ENCODE measurements at places on chromosomes 13 and 19.

DNA sequence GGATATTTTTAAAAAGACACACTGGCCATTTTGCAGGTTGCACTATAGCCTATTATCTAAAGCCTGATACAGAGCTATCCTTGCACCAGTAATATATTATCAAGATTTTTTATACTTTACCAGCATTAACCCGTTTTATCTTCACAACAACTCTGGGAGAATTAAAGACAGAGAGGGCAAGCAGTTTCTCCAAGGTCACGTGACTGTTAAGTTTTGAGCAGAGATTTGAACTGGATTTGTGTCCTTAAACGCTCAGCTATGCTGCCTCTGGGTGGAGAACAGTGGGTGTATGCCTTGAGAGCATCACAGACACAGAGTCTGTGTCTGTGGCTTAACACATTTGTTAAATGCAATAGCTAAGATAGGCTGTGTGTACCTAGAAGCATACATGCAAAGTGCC, 147.2 kb downstream of the MYO16 start:
- no peak for DNase-seq

GRCh38 chr19:55156202-55157063, 1.1 kb downstream of the TNNI3 start:
- peak; percentile 40 for DNase-seq

DNA sequence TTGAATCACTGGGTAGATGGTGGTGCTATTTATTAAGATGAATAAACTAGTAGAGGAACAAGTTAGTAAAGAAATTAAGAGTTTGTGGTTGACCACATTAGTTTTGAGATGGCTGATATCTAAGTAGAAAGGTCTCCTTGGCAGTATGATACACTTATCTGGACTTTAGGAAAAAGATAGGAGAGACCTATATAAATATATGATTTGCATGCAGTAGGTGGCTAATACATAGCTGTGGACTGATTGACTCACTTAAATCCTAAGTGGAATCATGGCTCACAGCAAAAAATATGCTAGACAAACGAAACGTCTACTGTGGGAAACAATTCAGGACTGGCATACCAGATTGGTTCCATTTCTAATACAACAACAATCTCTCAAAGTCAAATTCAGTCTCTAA, 92.0 kb downstream of the CAB39L start:
- DNase-seq, result no peak

GRCh38 chr13:25733001-25733491, 318.8 kb downstream of the SHISA2 start:
- peak; percentile 80 for DNase-seq

GRCh38 chr13:24625870-24626849, 54.0 kb upstream of the ATP12A start:
- DNase-seq, result no peak

- peak; percentile 95 for DNase-seq
Measured at GRCh38 chr13:53126841-53127245, 98.2 kb downstream of the OLFM4 start.

DNA sequence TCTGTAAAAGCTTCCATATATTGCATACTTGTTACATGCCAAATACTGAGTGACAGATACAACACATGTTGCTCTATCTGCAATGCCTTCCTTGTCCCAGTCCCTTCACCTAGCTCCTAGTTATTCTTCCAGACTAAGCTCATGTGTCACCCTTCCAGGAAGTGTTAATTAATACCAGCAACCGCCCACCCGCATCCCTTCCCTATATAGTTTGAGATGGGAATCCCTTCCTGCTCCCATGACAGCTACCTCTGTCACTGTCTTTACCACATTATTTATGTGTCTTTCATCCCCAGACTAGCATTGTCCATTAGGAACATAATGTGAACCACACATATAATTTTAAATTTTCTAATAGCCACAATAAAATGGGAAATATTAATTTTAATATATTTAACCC, 49.5 kb upstream of the FRY start:
- peak; percentile 40 for DNase-seq

DNA sequence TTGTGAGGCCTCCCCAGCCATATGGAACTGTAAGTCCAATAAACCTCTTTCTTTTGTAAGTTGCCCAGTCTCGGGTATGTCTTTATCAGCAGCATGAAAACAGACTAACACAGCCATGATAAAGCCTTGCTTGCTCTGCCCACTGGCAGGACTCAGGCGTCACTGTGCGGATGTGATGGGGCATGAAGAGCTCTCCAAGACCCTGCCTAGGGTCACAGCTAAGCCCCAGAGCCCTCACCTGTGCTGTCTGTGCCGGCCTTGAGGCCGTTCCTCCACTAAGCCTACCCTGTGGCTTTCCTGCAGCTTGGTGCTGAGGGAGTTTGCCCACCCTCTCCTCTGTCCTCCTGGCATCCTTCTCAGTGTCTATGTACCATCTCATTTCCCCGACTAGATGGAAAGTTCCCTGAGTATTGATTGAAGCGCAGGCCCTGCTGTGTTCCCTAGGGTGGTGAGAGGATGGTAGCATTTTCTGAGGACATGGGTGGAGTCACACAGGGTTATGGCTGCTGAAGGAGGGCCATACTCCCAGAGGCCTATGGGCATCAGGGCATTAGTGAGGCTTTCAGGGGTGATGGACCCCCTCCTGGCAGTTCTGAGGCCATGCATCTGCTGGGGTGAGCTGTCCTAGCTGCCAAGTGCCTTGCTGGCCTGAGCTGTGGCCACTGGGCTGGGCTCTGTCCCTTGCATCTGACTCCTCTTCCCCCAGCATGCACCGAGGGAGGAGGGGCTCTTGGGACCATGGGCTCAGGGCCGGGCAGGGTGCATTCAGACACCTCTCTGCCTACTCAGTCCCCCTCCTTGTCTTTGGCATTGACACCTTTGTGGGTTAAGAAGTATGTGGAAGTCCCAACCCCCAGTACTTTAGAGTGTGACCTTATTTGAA, 75.3 kb downstream of the TEX29 start:
- no peak for DNase-seq

DNA sequence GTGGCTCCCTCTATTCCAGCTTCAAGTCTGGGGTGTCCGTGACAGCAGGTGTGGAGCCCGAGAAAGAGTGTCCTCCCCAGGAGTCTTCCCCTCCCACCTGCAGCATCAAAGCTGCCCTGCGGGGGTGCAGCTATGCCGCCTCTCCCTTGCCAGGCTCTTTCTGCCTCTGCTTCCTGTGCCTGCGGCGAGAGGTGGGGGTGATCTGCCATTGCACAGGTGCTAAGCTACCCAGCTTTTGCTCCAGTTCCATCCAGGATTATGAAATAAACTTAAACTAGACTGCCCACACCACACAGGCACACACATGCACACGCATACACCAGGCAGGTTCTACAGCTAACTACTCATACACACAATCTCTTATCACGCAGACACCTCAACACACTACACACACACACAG, 104.7 kb upstream of the CLDN10 start:
- DNase-seq, result no peak

- no peak for DNase-seq
Measured at GRCh38 chr19:34474233-34474989, 7.1 kb upstream of the WTIP start.

DNA sequence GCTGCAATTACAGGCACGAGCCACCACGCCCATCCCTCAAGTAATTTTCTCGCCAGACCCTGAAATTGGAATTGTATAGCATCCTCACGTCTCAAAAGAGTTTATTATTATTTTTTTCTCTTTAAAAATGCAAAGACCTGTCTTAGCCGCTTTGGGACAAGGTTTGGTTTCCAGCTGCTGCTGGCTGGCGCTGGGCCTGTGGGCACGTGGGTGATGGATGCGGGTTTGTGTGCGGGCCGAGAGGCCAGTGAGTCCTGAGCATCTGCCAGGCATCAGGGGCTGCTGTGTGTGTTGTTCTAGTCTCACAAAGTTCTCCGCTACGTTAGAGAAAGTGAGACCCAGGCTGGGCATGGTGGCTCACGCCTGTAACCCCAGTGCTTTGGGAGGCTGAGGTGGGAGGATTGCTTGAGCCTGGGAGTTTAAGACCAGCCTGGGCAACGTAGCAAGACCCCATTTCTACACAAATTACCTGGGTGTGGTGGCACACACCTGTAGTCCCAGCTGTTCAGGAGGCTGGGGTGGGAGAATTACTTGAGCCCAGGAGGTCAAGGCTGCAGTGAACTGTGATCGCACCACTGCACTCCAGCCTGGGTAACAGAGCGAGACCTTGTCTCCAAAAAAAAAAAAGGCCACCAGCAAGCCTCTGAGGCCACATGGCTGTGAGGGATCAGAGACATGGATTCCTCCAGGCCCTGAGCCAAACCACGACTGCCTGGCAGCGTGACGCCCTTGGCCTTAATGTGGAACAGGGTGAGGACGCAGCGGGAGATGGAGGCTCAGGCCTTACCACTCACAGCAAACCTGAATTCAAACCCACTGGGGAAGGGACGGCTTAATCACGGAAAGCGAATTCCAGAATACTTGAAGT, 4.7 kb upstream of the TMPRSS9 start:
- peak; percentile 44 for DNase-seq

DNA sequence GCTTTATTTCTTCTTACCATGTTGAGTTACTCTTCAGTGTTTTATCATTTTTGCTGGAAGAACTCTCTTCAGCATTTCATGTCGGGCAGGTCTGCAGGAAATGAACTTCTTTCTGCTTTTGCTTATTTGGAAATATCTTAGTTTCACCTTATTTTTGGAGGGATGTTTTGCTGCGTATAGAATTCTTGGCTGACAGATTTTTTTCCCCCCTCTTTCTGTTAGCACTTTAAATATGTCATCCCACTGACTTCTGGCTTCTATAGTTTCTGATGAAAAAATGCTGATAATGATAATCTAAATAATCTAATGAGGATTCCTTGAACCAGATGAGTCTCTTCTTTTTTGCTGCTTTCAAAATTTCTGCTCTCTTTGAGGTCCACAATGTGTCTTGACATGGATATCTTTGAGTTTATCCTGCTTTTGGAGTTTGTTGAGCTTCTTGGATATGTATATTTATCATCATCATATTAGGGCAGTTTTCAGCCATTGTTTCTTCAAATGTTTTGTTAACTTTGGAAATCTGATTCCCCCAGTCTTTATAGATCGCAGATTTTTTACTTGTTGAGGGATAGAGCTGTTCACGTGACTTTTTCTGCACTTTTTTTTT, 20.4 kb downstream of the ZMYM2 start:
- DNase-seq, result no peak

- peak; percentile 40 for DNase-seq
Measured at GRCh38 chr19:3359919-3360420, 6.4 kb upstream of the NFIC start.

DNA sequence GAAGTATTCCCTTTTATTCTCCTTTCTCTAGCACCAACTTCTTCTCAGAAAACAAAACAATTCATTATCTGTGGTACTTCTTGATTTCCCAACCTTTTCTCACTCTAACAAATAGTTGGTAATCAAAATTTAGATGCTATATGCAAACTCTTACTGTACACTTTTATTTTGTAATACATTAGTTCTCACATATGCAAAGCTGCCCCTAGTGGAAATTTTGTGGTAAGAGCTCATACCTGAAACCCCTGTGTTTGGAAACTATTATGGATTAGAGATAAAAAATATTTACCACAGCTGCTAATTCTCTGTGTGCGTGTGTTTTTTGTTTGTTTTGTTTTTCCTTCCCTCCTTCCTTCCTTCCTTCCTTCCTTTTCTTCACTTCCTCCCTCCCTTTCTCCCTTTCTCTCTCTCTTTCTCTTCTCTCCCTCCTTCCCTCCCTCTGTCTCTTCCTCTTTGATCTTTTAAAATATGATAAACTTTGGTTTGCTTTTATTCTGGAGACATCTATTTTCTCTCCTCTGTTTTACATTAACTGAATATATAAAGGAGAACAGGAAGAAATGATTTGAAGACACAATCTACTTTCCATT, 537.4 kb downstream of the SLITRK6 start:
- no peak for DNase-seq

DNA sequence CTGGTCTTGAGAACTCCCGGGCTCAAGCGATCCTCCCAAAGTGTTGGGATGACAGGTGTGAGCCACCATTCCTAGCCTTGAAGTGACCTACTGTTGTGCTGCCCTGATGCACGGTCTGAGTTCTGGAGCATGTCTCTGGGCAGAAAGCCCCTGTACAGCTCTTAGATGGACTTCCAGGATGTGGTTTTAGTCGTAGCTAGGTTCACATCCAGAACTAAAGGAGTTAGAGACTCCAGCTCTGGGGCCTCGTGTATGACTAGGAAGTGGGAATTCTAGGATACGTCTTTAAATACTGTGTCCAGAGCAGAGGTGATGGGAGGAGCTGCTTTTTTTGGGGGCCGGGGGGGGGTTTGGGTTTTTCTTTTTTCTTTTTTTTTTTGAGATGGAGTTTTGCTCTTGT, 12.2 kb downstream of the UPF1 start:
- DNase-seq, result no peak

- no peak for DNase-seq
Measured at GRCh38 chr19:13835791-13836723, 40.8 kb downstream of the ZSWIM4 start.

- no peak for DNase-seq
Measured at GRCh38 chr19:28416245-28416644, 796.7 kb downstream of the UQCRFS1 start.

DNA sequence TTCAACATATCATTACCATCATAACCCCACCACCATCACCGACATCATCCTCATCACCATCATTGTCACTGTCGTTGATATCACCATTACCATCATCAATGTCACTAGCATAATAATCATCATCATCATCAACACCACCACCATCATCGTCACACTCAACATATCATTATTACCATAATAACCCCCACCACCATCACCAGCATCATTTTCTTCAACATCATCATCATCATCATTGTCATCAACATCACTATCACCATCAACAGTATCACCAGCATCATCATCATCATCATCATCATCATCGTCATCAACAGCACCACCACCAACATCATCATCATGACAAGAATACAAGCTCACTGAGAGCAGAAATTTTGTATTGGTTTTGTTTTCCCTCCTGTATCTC, 83.8 kb downstream of the MBD3L1 start:
- no peak for DNase-seq

- peak; percentile 22 for DNase-seq
Measured at GRCh38 chr13:46749951-46750350, 47.0 kb downstream of the ESD start.

GRCh38 chr13:111402441-111402840, 82.0 kb downstream of the TEX29 start:
- no peak for DNase-seq

- no peak for DNase-seq
Measured at GRCh38 chr13:92951273-92951890, 275.2 kb upstream of the GPC6 start.

- peak; percentile 1 for DNase-seq
Measured at GRCh38 chr13:70964124-70964523, 855.9 kb upstream of the KLHL1 start.

DNA sequence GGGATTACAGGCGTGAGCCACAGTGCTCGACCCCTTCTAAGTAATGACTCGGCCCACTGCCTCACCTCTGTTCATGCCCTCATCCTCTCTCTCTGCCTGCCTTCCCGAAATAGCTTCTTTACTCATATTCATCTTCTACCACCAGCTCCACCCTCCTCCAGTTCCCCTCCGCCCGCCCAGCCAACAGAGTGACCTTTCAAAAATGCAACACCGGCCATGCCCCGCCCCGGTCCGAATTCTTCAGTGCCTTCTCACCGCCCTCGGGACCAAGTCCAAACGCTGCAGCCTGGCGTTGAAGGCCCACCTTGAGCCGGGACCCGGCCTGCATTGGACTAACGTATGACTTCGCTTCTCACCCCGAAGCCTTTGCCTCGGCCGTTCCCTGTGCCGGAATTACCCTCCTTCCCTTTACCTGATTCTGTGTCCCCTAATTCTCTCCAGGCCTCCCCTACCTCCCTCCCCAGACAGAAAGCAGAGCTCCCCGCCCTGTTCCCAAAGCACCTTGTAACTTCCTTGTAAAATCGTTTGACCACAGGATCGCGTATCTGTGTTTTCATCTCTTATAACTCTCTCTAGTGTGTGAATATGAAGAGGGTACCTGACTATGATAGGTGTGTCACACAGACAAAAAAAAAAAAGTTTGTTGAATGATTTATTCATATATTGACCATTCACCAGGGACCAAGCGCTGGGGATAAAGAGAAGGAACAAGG, 8.1 kb upstream of the MUC16 start:
- DNase-seq, result no peak

All from fibroblast of skin of right biceps (primary cell).